ENCODE measurements at places on chromosomes 1 and 21. TPM values are rescaled to one million over a fixed set of nuclear protein-coding genes. Genes with fewer than 3 reads are reported as not detected.

GRCh38 chr1:222629921-222630535 is 12.1 kb downstream of the MIA3 start:
- DNase-seq: no peak

PTPN14 gene
- 36.3 TPM for total RNA-seq

DNA sequence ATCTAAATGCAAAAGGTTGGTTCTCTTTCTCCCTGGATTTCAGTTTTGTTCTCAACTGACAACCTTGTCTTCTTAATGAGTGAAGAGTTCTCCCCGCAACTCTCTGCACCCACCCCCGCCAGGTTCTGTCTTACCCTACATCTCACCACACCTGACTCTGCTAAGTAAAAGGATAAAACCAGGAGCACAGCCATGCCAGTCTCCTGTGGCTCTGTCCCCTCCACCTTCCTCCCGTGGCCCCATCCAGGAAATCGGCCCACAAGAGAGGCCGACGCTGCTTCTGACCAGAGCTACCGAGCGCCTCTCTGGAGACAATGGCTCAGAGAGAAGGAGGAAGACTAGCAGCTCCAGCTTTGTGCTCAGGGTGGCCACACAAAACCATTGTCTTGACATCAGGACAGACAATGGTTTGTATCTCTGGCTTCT is 72.2 kb downstream of the PLEKHA6 start:
- DNase-seq: no peak

GRCh38 chr1:75034376-75034775 is 99.8 kb upstream of the LHX8 start:
- DNase-seq: no peak

GRCh38 chr1:70112838-70113237 is 92.5 kb downstream of the LRRC40 start:
- DNase-seq: no peak

DNA sequence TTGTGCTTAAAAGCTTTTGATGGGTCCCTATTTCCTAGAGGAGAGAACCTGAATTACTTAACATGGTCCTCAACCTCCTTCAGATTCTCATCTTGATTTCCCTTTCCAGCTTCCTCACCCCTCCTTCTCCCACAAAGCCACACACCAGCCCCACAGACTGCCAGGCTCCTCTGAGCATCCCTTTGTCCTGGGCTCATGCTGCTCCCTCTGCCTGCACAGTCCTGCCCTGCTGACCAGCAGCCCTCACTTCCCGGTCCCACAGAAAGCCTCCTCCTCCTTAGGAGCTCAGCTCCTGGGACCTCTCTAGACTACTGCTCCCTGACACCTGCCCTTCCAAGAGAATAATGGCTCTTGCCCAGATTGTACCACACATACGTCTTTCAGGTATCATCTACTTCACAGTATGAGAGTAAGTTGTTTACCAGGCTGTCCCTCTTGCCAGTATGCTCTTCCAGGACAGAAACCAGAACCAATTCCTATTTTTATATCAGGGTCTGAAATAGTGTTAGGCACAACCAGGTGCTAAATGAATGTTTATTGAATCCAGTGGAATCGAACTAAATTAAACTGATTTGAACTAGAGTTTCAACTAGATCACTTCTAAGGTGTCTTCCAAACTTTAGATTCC is 373.4 kb downstream of the LMX1A start:
- DNase-seq: no peak

- no peak for DNase-seq
Observed at GRCh38 chr1:6359216-6360116, 34.1 kb downstream of the ACOT7 start.

DNA sequence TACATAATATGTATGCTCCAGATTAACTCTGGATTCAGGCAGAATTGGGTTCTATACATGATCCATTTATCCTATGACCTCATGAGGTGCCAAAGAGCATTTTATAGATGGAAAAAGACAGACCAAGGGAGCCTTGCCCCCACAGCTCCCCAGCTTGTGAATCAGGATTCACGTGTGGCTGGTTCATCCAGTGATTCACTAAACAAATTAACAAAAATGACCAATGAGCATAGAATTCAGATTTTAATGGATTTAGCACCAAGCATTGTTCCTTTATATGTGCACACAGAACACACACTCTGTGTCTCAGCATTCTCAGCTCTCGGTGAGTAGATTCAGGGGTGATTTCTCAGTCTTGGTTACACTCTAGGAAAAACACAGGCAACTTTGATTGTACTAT is 51.7 kb upstream of the BARHL2 start:
- DNase-seq: no peak

BSDC1 gene
- total RNA-seq: 67.3 TPM

LMX1A gene
- not detected for total RNA-seq

- no peak for DNase-seq
Observed at GRCh38 chr1:47228644-47229030, 3.4 kb downstream of the TAL1 start.

GRCh38 chr1:44785501-44786137 is 2.4 kb downstream of the BEST4 start:
- DNase-seq: no peak

DNA sequence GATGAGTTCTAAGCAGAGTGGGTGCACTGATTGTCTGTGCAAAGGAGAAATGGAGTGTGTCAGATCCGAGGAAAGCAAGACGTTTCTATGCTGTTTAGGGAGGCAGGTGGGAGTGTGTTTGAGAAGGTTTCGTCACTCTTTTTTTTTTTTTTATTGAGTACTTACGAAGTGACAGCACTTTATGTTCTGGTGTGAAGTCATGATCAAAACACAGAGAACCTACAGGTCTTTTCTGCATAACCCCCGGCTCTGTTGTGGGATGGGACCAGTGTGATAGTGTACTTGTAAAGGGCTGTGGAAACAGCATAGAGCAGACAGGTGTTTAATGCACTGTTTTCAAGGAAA is 26.7 kb downstream of the MIA3 start:
- DNase-seq: no peak

DNA sequence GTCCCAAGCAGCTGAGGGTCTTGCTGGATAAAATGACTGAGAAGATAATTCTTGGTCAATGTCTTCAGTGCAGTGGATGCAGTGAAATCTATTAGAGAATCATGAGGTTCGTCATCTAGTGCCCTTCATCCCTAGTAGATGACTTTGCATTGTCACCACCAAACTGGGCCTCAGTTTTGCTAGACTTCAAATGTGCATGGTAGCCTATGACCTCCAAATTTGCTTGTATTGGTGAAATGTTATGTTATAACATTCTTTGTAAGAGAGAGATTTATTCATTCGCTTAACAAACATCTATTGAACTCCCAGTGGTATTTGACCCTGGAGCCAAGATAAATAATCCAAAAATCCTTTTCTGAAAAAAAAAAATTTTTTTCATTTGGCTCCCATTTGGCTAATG is 183.8 kb downstream of the LMX1A start:
- DNase-seq: no peak

- DNase-seq: no peak
Observed at GRCh38 chr1:99758073-99758511, 8.3 kb downstream of the FRRS1 start.

CELA2A gene
- total RNA-seq: not detected

DIO1 gene
- not detected for total RNA-seq

- no peak for DNase-seq
Observed at GRCh38 chr1:165787741-165788140, 19.1 kb upstream of the TMCO1 start.

VWA1 gene
- total RNA-seq: 21.1 TPM

CD34 gene
- 123 TPM for total RNA-seq

DNA sequence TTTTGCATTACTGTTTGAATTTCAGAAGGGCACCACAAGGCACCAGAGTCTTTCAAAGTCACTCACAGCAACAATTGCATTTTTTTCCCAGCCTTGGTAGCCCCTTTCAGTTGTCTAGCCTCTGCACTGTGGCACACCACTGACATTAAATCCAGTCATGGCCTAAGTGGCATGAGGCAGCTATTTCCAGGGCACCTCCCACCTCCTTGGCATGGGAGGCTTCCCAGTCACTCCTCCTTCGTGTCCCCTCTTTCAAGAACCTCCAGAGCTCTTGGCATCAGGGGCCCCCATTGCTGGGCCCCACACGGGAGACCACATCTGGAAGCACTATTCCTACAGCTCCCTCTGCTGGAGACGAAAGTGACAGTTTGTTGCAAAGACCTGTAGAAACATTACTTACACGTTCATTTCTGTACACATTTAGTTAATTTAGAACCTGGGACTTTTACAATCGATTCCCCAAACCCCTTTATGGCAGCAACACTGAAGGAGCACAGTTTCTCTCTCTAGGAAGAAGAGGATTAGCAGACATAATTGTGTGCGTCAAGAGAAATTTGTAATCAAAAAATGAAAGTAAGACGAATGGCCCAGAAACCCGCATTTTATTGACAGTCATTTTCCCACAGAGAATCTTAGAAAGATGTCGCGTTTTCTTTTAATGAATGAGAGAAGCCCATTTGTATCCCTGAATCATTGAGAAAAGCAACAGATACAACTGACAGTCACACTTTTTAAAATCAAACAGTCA is 5.7 kb upstream of the CHD5 start:
- no peak for DNase-seq

LIN28A gene
- total RNA-seq: not detected

NKAIN1 gene
- not detected for total RNA-seq

DNA sequence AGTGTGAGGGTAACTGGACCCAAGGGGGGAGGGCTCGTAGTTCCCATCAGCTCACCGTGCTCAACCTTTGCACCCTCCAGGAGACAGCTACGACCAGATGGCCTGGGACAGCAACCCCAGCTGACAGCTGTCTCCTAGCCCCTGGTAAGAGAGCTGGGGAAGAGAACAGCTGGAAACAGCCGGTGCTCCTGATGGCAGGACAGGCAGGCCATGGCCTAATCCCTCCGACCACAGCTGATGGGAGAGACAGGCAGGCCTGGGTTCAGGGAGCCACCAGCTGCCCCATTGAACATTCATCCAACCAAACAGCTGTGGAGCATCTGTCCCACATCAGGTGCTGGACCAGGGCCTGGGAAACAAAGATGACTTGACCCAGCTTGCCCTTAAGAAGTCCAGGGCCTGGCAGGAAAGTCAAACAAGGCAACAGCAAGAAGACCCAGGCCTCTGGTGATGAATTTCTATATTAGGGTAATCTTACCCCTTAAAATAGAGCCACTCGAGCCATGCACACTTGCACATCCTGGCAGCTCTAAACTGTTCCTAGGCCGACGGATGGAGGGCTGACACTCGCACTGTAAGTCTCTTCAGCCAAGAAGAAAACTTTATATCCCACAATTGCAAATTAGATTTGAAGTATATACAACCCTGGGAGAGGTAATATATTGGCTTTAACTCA is 12.2 kb downstream of the OLFML2B start:
- no peak for DNase-seq

KIF21B gene
- total RNA-seq: 5.0 TPM

DNA sequence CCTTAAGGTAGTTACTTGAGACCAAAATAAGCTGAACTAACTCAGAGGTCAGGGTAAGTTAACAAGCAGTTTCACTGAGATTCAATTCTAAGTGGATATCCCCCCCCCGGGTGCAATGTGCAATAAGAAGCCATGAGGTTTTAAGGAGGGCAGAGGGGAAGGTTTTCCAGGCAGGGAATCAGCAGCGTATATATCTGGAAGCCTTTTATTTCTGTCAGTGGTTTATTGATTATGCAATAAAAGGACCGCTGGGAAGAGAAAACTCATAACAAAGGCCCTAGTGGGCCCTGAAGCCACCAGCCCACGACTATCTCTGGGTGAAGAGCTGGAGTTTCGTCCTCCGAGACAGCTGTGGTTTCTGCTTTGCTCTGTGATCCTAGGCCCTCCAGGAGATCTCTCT is 53.1 kb upstream of the CTPS1 start:
- no peak for DNase-seq

DNA sequence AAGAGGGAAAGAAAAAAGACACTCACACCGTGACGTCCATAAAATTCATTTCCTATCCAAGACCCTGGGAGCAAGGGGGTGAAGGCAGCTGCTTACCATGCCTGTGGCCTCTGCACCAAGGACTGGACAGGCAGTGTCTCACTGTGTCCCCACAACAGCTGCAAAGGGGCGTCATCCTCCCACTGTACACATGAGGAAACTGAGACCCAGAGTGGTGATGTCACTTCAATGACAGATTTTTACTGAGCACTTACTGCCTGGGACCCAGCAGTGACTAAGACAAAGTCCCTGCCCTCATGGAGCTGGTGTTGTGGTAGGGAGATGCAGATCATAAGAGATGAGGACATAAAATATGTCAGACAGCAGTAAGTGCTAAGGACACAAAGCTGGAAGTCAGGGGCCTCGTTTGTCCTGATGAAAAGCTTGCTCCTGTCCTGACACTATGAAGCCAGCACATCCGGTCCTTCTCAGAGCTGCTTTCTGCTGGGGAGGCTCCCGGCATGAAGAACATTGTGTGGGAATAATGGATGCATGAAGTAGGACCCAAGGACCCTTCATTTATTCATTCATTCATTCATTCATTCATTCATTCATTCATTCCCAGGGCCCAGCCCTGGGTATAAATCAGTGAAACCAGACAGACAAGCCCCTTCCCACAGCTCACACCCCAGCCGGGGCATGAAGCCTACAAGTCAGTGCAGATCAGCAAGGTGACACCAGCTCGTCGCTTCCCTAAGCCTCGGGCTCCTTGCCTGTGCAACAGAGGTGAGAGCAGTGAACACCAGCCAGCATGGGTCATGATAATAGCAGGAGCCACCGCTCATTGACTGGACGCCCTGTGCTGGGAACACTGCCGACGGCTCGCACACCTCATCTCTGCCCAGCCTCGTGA is 473.7 kb downstream of the MATN1 start:
- no peak for DNase-seq

- DNase-seq: no peak
Observed at GRCh38 chr1:147273409-147274336, 31.2 kb downstream of the CHD1L start.

GPR3 gene
- 1.3 TPM for total RNA-seq

GRCh38 chr1:212098310-212098709 is 62.8 kb downstream of the DTL start:
- DNase-seq: no peak

DNA sequence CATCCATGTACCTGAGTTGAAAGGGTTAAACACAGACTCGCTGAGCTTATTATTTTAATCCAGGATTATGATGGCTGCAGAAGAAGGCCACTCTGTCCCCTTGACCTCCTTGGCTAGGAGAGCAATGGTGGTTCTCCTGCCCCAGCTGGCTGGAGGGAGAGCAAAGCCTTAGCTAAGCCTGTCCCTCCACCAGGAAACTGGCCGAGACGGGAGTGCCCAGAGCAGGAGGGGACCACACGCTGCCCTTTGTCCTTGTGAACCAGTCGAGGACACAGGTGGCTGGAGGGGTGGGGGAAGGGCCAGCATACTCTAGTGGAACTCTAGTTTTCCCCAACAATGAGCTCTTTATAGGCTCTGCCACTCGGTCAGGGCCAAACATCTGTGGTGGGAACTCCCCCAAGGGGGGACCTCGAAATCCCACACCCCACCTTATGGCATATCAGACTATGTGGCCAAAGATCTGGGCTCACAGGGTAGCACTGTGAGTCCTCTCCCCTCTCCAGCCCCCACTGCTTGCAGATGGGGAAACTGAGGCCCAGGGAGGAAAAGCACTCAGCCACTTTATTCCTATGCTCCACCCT is 12.9 kb downstream of the KIAA1614 start:
- DNase-seq: no peak

All from omental fat pad (tissue), 4 donors.